ENCODE measurements at places on chromosomes 7 and 10.

GRCh38 chr7:131066635-131067034, 261.0 kb upstream of the MKLN1 start:
- no peak for DNase-seq

DNA sequence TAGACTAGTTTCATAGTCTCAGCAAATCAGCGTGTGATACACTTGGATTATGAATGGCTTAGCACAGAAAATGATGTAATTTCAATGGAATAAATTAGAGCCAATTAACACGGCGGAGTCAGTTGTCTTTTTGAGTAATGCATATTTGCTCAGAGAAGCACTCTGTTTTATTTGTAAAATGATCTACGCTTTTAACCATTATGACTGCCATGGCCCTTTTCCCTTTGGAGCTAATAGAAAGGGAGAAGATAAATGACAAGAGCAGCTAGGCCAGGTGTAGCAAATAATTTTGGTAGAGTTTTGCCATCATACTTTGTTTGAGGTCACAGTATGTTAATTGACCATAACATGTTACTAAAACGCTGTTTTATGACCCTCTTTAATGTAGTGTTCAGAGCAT, 86.8 kb downstream of the GPR158 start:
- DNase-seq: no peak

GRCh38 chr10:132293813-132294520, 13.8 kb downstream of the STK32C start:
- DNase-seq: no peak

DNA sequence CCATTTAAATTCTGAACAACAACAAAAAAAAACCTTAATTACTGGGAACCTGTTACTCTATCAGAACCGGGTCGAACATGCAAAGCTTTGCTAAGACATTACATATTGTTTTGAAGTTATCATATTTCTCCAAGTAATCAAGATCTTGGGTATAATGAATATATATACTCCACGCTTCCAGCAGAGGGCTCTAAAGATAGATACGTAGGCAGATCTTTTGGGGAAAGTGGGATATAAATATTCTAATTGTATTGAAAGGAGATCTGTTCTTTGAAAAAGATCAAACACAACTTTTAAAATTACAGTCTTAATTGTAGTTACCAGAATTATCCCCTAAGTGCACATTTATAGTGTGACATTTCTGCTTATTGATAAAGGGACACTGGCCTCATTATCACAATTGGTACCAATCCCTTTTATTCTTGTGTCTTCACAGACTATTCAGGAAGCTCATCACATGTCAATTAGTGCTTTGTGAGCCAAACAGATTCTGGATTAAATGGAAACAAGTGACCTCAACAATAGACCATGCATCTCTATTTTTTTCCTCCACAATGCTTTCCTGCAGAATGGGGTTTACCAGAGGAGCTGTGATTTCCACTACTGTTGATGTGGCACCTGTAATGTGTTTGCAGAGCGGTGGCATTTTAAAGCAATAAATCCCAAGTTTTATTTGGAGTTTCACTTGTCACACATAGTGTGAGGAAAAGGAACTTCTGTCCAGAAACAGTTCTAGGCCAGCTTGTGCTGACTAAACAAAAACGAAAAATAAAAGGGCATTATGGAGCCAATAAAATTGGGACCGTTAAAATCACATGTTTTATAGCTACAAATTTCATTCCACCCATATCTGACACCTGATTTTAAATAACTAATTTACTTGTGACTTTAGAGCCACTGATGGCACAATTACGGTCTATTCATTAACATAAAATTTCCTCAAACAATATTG, 122.4 kb downstream of the CTTNBP2 start:
- no peak for DNase-seq

GRCh38 chr10:104109908-104110662, 11.9 kb upstream of the SFR1 start:
- no peak for DNase-seq

DNA sequence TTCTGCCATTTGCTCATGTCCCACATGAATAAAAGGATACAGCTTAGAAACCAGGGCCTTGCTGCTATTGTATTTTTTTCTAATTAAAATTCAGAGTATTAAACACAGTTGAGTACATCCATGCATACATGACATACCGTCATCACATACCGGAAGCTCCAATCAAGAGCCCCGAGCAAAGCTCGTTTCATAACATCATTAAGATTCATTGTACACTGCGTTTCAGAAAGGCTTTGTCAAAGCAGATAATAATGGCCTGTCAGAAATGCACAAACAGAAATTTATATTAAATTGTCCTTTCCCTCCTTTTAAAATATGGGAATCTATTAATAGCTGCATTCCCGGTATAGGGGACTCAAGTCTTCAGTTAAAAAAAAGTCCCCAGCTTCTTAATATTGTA, 103.4 kb downstream of the PRTFDC1 start:
- no peak for DNase-seq

DNA sequence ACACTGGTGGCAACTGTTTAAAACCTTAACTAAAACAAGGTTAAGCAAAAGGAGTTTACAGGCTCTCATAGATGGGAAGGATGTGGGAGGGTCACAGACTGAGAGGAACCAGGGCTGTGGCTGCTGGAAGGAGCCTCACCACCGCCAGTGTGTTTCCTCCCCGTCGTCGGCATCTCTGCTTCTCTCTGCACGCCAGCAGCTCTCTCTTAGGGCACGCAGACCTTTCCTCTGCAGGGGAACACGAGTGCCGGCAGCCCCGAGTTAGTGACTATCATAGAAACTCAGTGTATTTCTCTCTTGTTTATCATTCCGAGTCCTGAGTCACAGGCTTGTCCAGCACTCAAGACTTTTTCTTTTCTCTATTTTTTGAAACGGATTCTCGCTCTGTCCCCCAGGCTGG, 8.1 kb upstream of the SH2D4B start:
- no peak for DNase-seq

GRCh38 chr7:54591404-54592386, 49.5 kb downstream of the VSTM2A start:
- no peak for DNase-seq

DNA sequence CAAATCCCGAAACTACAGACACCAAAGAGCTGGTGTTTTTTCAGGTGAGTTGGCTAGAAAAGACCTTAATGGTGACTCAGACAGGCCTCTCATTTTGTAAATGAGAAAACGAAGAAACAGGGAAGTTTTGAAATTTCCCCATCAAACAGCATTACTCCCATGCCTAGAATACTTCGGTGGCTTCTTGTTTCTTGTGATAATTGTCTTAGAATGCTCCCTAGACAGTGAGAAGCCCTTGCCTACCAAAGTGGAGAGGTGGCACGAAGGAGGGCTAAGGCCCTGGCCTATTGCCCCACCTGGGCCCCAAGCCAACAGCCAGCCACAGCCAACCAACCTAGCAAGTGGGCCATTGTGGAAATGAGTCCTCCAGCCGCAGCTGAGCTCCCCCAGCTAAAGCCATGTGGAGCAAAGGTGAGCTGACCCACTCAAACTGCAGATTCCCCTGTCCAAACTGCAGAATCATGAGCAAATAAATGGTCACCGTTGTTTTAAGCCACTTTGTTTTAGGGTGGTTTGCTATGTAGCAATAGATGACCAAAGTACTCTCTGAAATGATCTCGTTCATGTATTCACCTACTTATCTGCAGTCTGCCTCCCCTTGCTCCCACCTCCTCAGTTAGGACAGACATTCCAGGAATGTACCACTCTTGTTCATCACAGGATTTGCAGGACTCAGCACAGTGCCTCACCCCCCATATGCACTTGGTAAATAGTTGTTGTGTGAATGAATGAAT, 97.7 kb upstream of the FGFR2 start:
- DNase-seq: no peak

GRCh38 chr7:102721-103120, 89.7 kb upstream of the FAM20C start:
- no peak for DNase-seq

- DNase-seq: no peak
These were observed 42.2 kb downstream of the ZWINT start for GRCh38 chr10:56318816-56319215.

DNA sequence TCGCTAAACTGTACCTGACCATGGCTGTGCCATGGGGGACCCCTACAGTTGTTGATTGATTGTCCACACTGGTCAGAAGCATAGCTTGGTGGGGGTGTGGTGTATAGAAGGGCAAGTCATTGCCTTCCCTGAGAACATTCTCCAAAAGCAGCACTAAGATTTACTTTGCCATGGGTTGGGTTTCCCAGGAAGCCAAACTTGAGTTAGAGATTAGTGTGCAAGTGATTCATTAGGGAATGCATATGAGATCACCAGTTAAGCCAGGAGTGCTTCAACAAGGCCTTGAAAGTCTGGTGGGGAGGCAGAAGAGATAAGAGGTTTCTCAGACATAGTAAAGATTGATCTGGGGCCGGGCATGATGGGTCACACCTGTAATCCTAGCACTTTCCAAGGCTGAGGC, 21.4 kb upstream of the TPST1 start:
- DNase-seq: no peak

DNA sequence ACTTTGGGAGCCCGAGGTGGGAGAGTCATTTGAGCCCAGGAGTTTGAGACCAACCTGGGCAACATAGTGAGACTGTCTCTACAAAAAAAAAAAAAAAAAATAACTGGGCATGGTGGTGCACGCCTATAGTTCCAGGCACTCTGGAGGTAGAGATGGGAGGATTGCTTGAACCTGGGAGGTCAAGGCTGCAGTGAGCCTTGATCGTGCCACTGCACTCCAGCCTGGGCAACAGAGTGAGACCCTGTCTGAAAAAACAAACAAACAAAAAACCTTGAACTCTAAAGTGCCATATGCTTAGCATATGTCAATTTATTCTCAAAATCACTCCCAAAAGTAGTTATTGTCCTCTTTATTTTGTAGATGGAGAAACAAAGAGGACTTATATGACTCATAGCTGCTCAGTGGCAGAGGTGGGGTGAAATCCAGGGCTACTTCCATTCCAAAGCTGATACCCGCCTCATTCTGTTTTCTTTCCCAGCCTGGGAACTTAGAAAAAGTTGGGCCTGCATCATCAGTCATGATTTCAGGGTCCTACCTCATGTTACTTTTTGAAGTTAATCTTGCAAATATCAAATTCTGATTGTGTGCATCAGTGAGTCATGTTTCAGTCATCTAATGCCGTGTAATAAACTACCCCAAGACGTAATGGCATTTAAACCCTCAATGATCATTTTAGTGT, 13.3 kb downstream of the DHTKD1 start:
- no peak for DNase-seq

DNA sequence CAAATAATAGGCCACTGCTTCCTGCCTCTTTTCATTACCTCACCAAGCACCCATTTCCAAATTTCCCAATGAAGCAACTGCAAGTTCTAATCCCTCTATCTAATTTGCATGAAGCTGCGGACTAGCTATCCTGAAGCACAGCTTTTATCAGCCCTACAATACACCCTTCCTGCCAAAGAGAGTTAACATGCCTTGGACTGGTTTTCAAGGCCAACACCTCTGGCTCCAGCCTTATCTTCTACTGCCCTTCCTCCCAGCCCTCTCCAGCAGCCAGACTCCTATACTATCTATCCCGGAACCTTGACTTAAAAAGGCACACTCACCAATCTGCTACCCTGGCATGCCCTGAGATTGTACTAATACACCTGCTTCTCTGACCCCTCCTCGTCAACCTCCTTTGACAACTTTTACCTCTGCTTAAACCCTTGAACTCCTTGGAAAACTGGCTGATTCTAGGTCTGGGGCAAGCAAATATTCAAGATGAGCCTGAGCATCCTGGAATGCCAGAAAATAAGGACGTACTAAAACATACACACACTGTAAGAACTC, 73.4 kb downstream of the SGMS1 start:
- DNase-seq: no peak

GRCh38 chr10:118943253-118943652, 86.3 kb upstream of the NANOS1 start:
- no peak for DNase-seq

GRCh38 chr7:46848311-46848710, 733.6 kb downstream of the TNS3 start:
- no peak for DNase-seq

Data from stimulated activated CD8-positive, alpha-beta memory T cell treated with anti-CD3 and anti-CD28 coated beads, Interleukin-4, amount 100 ng/mL, for 4 hours (primary cell).